ENCODE measurements at places on chromosomes 13 and 19.
A peak's percentile ranks its signal among the peaks of the same experiment; 100 is the strongest.

GRCh38 chr19:45151320-45151719, 9.5 kb downstream of the NKPD1 start:
- no peak for DNase-seq

- DNase-seq = no peak
Observed at GRCh38 chr13:61470786-61471185, 55.1 kb upstream of the PCDH20 start.

DNA sequence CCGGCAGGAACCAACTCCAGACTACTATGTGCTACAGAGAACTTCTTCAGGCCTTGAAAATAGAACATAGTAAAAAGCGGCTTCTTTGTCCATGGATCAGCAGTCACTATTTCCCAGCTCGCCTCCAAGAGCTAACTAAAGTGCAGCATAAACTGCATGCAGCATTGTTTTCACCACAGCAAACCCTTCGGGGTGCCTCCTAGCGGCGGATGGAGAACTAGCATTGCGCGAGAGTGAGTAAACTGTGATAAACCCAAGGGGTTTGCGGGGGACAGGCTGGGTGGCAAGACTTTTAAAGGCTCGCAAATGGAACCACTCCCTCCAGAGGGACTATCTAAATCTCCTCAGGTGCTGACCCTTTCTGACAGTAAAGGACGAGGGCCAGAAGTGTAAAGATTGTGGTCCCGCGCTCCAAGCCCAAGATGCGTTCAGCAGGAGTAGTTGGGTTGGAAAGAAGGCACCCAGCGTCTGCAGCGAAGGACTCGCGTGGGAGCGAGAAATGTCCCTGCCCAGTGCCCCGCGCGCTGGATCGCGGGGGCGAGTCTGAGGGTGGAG, 21.5 kb upstream of the SGCG start:
- DNase-seq = no peak

DNA sequence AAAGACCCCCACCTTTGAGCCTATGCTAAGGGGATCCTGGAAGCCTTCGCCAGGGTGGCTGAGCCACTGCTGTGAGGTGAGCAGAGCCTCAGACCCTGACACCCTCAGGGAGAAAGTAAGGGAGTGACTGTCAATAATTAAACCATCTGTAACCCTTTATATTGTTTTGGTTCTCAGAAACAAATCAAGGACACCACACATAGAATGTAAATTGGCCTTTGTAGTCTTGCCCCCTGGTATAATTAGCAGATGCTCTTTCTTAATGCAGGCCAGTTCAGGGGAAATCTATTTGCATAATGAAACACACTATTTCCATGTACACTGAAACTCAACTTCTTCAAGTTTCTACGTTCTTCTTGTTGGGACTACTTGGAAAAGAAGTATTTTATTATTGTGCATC, 127.7 kb upstream of the EDNRB start:
- DNase-seq = no peak

GRCh38 chr19:48415395-48415794, 21.9 kb downstream of the GRIN2D start:
- peak; percentile 72 for DNase-seq

DNA sequence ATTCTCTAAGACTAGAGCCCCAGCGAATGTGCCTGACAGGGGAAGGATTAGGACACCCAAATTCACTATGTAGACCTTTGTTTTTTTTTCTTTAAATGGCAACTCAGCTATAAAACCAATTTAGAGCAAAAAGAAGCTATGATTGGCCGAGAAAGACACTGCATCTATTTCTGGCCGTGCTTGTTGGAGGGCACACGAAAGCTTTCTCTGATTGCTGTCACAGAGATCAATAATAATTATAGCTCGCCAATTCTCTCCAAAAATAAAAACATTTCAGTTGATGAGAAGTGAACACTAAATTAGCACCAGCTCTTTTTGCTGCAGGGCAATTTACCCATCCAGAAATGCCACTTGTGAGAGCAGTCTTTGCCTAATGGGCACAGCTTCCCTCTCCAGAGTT, 31.2 kb downstream of the CBY2 start:
- DNase-seq = no peak

DNA sequence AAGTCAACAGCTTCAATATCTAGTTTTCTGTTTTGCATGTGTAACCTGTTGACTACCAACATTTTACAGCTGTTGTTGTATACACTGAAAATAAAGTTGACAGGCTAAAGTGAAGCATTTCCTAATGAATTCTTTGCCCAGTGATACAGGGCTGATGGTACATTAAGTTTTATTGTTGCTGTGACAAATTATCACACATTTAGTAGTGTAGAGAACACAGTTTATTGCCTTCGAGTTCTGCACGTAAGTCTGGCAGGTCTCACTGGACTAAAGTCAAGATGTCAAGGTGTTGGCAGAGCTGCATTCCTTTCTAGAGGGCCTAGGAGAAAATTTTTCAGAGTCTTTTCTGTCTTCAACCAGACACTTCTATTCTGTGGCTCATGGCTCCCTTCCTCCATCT, 184.2 kb downstream of the SLITRK6 start:
- DNase-seq = no peak

DNA sequence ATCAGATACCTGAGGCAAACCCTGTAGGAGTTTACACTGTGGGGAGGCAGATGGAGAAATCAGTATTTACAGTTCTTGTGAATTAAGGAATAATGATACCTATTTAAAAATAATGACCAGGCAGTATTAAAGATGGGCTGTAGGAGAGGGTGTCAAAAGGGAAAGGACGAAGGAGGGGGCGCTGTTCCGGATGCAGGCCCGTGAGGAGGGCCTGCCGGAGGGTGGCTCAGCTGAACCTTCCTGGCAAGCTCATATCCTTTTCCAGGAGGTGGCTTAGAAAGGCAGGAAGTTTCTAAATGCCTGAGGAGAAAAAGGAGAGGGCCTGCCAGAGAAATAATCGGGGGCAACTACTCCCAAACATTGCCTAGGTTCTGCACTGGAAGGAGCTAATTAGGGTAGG, 46.6 kb downstream of the MBNL2 start:
- no peak for DNase-seq

GRCh38 chr13:86020351-86021002, 221.3 kb upstream of the SLITRK6 start:
- DNase-seq = no peak

DNA sequence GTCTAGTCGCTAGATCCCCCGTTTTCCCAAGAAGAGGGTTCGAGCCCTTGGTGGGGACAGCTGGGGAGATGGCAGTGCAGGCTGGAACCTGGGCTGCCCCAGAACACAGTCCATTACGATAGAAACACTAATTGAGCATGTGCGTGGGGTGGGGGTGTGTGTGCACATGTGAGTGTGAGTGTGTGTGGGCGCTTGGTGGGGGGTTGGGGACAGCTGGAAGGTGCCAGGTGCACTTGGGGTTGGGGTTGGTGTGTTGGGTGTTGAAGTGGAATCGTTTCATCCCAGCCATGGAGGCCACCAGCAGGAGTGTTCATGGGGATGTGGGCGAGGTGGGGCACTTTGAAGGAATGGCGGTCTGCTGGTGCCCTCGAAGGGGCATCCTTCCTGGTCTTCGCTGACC, 18.1 kb upstream of the NPAS1 start:
- DNase-seq = no peak

DNA sequence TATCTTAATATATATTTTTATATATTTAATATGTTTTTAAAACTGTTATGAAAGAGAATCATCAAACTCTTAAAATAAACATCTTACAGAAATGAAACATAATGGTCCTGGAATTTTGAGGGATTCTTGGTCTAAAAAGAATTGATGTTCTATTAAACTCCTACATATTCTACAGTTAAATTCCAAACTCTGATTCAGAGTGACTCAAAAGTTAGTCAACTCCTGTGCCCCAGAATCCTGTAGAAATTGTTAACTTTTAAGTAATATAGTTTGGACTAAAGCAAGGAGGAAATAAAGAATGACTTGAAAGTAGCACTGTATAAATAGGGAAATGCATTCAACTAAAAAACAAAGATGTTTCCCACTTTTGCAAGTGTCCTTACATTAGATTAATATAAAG, 47.7 kb downstream of the FNDC3A start:
- no peak for DNase-seq

DNA sequence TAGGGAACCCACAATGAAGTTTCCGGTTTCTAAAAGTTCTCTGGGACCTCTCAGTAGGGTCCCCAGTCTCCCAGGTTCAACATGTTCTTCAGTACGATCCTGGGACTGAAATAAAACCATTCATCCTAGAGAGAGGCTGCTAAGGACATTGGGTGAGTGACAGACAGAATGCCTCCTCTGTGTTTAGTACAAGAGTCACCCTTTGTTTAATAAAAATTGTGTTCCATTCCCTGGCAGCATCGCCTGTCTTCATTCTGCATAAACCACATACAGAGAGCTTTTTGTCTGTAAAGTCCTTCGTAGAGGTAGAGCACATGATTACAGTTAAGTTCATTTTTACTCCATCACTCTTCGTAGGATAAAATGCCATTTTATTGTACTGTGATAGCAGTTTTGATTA, 95.3 kb upstream of the GPR12 start:
- DNase-seq = no peak

GRCh38 chr13:110758195-110758805, 44.8 kb downstream of the ING1 start:
- DNase-seq = no peak

- no peak for DNase-seq
Observed at GRCh38 chr13:76489274-76489673, 396.9 kb downstream of the KCTD12 start.

- no peak for DNase-seq
Observed at GRCh38 chr13:113408562-113408961, 44.6 kb upstream of the GRTP1 start.

- no peak for DNase-seq
Observed at GRCh38 chr13:43664700-43665191, 122.0 kb downstream of the ENOX1 start.

DNA sequence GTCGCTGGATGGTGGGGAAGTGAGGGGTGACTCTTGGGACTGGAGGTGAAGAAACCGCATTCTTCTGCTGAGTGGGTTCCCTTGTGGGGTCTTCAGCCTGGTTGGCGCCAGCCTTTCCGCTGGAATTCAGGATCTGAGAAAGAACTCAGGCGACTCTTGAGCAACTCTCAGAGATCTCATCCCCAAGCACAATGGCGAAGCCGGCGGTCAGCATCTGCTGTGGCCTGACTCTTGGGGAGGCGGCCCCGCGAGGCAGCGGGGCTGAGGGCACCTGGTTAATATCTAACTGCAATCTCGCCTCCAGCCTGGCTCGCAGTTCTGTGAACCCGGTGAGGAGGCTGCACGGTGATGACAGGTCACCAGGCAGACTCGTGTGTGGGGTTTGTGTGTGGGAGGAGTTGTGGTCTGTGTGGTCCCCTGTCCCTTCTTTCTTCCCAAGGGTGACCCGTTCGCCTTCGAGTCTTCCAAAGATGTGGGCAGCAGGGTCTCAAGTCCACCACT, 883 bp downstream of the ZNF441 start:
- peak; percentile 81 for DNase-seq

- no peak for DNase-seq
Observed at GRCh38 chr19:36876993-36877938, 26.6 kb downstream of the ZNF345 start.

DNA sequence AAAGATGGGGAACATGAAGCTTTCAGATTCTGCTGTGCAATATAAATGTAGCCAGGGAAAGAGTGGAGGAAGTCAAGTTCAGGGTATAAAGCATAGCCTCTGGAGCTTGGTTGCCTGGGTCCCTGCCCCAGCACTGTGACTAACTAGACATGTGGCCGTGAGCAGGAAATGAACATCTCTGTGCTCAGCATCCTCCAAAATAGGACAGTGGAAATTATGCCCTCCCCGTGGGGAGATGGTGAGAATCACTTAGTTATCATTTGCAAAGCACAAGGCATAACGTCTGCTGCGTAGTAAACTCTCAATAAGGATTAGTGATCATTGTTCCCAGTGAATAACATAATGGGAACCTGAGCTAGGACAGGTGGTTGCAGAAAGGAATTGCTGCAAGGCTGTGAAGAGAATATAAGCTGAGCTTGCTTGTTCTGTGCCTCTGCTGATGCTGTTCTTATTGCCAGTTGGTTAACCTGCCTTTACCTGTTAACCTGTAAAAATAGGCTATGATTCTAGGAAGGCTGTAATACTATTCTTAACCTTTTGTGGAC, 441.0 kb downstream of the COG6 start:
- DNase-seq = no peak

DNA sequence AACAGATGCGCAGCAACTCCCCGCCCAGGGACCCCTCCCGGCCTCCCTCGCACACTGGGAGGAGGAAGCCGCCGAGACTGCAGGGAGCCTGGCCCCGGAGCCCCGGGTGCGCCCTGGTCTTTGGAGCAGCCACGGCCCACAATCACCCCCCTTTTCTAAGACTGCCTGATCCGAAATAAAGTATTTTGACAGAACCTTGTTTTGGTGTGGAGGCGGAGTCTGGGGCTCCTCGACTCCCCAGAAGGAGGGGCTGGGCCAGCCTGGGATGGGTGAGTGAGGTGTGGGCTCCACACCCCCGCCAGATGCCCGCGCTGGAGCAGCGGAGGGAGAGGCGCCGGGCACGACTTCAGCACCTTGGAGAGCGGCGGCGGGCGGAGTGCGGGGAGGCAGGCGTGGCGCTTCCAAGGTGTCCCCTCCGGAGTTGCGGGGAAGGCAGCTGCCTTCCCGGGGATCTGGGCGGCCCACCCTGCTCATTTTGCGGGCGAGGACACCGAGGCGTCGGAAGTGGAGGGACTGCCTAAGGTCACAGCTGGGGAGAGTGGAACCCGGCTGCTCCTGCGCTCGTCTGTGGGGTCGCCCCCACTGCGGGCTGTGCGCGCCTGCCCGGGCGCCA, 9.4 kb downstream of the SIRT6 start:
- peak; percentile 72 for DNase-seq

DNA sequence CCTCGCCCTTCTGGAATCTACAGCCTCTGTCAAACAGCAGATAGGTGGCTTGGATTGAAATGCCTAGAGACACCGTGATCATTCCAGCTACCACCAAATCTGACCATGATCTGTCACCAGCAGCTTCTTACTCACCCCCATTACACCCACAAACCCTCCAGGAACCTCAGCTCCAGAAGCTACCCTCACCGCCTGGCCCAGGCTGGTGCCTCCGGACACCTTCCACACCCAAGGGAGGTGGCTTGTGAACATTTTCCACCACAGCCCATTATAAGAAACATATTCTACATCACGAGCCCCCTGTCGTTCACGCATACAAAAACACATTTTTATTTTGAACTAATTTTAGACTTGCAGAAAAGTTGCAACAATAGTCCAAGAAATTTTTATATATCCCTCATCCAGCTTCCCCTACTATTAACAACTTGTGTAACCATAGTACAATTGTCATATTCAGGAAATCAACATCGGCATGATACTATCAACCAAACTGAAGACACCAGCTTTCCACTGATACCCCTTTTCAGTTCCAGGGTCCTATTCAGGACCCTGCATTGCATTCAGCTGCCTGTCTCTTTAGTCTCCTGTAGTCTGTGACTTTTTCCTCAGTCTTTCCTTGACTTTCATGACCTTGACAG, 15.4 kb upstream of the UBE2L5 start:
- no peak for DNase-seq

DNA sequence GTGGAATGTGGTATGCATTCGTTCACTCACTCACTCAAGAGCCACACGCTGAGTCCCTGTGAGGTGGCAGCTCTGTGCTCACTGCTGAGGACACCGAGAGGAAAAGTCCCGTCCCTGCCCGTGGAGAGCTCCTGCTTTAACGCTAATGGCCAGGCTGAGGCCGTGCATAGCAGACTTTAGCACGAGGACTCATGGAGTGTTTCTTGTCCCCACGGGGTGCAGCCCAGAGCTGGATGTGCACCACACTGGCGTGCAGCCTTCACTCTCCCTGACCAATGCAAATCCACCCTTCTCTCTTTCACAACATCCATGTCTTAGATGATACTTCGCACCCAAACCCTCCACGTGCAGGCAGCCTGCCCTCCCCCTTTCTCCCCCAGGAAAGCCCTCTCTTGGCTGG, 159.6 kb upstream of the ZNF536 start:
- no peak for DNase-seq

- no peak for DNase-seq
Observed at GRCh38 chr13:105513448-105513847, 1022.0 kb downstream of the EFNB2 start.

Data from Peyer's patch (tissue), 4 donors.